ENCODE measurements at places on chromosomes 7 and 10.
A peak's percentile ranks its signal among the peaks of the same experiment; 100 is the strongest.

DNA sequence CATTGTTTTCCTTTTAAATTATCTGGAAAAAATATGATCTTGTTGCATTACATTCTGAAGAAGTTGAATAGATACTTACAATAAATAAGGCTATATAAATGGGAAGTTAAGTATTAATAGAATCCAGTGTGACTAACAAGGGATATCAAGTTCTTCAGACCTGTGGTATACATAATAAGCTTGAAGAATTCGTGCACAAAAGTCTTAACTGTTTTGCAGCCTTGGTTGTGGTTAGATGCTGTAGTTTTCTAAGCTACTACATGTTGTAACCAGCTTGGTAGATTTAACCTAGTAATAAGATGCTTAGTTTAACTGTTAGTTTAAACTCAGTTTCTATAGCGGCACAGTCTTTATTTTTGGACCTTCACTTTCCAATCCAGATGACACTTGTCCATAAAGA lies 106.2 kb upstream of the GLCCI1 start:
- no peak for DNase-seq

- DNase-seq: no peak
Observed at GRCh38 chr10:104913390-104913789, 272.3 kb downstream of the SORCS3 start.

- DNase-seq: no peak
Observed at GRCh38 chr10:103921750-103922195, 3.8 kb upstream of the STN1 start.

DNA sequence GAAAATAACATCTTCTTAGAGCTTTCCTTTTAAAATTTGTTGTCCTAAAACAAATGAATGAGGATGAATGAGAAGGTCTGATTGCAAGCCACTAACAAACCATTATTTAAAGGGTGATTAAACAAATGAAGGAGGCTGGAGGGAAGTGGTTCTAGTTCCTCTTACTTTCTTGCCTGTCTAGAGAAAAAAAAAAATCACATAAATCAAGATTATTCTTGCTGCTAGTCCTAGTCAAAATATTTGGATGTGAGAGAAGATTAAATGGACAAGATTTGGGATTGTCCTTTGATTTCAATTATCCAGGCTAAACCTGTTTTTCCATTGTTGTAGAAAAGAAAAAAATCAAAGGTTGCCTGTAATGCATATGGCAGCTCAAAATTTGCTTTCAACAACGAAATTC lies 3.3 kb downstream of the SKAP2 start:
- no peak for DNase-seq

GRCh38 chr7:87375662-87376435 lies 30.4 kb downstream of the CROT start:
- DNase-seq: no peak

DNA sequence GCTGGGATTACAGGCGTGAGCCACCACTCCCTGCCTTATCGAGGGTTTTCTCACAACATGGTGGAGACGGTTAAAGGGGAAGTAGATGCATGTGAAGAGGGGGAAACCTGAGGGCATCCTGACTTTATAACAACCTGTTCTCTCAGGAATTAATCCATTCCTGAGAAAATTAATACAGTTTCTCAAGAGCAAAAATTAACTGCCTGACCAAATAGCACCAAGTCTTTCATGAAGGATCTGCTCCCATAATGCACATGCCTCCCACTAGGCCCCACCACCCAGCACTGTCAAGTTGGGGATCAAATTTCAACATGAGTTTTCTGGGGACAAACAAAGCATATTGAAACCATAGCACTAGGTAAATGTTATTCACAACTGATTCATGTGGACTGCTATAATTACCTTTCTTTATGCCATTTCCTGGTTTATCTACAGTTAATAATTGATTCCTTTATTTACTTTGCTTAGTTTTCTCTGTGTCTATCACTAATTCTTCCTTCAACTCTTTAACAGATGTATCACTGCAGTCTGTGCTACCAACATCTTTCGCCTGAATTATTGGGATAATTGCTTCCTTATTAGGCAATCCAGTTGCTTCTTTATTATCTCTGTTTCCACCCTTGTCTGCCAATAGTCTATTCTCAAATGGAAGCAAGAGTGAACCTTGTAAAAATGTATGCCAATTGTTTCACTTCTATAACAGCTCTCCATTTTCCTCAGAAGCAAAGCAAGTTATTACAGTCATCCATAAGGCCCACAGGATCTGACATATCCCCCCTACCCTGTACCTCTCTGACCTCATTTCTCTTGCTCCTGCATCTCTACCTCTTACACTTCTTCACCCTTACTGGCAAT lies 12.9 kb upstream of the MICU1 start:
- no peak for DNase-seq

- no peak for DNase-seq
Observed at GRCh38 chr7:36202398-36202797, 49.3 kb downstream of the EEPD1 start.

DNA sequence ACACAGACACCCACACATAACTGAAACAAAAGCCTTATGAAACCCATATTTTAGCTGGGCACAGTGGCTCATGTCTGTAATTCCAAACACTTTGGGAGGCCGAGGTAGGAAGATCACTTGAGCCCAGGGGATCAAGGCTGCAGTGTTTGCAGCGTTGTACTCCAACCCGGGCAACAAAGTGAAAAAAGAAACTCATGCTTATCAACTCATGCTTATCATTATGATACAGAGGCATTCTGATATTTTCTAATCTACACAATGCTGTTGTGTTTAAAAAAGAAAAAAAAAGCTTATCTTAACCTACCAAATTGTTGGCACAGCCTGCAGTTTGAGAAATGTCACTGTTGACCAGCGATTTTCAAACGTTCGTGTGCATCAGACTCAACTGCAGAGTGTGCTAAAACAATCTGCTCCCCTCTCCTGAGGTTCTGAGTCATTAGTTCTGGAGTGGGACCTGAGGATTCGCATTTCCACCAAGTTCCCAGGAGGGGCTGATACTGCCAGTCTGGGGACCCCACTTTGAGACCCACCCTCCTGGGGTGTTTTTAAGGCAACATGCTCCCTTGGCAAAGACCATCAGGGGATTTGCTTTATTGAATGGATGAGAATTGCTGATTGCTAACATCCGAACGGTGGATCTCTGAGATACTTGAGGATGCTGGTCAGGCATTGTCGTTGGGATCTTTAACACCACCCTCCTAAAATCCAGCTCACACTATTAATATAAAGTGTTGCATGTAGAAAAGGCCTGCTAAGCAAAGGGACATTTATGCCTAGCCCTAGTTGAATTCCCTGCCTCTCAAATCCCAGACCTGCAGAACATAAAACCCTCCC lies 16.2 kb downstream of the CHST3 start:
- DNase-seq: peak; percentile 19

GRCh38 chr7:126791306-126791705 lies 461.4 kb downstream of the GRM8 start:
- DNase-seq: no peak

DNA sequence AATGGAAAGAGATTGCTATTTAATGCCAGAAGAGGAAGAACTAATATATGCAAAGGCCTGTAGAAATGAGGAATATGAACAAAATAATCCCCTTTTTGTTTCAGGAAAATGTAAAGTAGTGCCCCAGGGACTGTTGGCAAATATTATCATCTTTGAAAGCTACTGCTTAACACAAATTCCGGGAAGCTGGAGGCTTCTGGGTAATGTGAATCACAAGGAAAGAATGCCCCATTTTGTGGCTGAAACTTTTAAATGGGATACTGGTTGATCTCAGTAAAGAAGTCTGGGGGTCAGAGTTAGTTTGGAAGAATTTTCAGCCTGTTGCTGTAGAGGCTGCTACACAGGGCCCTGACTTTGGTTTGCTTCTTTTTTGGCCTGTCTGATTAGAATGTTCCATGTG lies 141.0 kb downstream of the PTEN start:
- DNase-seq: no peak

DNA sequence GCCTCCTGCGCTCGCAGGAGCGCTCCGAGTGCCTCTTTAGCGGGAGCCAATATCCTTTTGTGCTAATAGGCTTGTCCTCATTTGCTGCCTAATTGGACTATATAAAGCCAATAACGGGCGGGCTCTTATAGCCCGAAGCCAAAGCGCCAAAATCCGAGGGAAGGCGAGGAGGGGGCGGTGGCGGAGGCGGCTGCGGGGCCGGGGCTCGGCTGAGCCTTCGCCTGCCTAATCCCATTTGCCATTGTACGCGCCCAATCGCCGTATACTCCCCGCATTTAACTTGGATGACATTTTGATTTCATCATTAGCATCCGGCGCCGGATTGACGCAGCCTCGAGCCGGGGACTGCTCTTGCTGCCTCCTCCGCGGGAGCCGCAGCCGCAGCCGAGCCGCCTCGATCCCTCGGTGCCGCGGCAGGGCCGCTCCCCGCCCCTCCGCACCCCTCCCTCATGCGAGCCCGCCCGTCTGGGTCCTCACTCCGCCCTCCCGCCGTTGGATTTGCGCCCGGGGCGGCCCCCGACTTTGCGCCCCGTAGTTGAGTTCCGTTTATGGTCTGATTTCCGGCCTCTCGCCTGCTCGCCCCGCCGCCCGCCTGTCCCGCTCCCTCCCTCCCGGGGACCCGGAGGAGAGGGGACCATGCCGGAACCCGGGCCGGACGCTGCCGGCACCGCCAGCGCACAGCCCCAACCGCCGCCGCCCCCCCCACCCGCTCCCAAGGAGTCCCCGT lies at the start of gene HMX3:
Gene HMX3, plus strand, starts transcription at position 556 of the 727 bp plus-strand sequence. Its CDS starts 81 bp downstream, at position 637.
- DNase-seq: no peak

- no peak for DNase-seq
Observed at GRCh38 chr10:1047937-1048336, 982 bp downstream of the IDI1 start.

- no peak for DNase-seq
Observed at GRCh38 chr7:123782071-123782798, 33.4 kb upstream of the WASL start.

GRCh38 chr7:75669579-75669978 lies 69.2 kb downstream of the HIP1 start:
- no peak for DNase-seq

DNA sequence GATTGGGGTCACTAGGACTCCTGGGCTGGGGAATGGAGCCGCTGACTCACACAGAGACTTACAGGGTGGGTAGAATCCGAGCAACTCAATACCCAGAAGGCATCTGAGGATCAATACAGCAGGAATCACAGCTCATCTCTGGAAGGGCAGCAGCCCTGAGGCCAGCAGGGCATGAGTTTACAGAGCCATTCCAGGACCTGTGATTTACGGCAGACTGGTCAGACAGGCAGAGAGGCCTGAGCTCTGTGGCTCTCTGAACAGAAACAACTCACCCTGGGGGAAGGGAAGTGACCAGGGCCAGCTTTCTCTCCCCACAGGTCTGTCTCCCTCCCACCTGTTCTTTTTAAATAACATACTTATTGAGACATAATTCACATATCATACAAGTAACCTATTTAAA lies 88.2 kb upstream of the CXCL12 start:
- DNase-seq: no peak

DNA sequence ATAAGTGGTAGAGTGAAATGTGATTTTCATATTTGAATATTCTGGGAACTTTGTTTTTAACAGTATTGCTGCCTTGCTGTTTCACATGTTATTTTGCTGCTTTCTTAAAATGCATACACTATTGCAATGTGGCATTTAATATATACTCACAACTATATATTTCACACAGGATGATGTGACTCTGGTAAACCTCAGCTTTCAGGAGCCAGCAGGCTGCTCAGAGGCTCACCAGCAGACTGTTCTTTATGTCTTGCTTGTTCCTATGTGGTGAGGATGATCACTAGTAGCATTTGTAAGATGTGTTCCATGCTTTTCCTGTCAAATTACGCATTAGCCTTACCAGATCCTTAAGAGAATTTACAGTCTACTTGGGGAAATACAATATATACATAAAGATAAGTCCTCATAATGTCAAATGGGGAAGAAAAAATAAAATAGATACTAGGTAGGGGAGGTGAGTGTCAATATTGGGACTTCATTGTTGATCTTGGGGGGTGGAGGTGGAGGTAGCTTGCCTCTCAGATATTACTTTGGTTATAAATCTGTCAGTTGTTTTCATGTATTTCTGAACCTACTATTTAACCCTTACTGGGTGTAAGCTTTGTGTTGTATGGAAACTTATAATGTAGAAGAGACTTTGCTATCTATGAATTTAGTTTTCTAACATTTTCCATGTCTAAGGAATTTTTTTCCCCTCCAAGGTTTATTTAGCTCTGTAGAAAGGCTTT lies 8.4 kb downstream of the GNAI1 start:
- no peak for DNase-seq

GRCh38 chr10:96130326-96130995 lies 364 bp downstream of the ZNF518A start:
- DNase-seq: no peak

DNA sequence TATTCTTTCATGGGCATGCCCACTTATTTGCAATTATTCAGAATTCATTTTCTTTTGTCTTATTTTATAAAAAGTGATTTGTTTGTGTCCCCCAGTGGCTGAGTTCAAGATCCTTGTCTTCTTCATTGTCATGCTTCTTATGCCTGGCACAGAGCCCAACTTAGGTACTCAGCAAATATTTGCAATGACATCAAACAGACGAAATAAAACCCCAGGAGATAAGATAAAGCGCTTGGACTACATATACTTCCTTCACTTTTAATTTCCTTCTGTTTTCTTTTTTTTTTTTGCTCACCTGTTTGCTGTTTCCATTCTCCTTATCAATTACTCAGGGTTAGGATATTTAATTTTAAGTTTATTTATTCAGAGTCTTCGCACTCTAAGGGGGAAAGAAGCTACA lies 225.0 kb downstream of the SDHAF3 start:
- DNase-seq: no peak

GRCh38 chr7:6299774-6300173 lies 27.4 kb upstream of the CYTH3 start:
- no peak for DNase-seq

- DNase-seq: no peak
Observed at GRCh38 chr7:26859720-26860119, 4.7 kb downstream of the SKAP2 start.

DNA sequence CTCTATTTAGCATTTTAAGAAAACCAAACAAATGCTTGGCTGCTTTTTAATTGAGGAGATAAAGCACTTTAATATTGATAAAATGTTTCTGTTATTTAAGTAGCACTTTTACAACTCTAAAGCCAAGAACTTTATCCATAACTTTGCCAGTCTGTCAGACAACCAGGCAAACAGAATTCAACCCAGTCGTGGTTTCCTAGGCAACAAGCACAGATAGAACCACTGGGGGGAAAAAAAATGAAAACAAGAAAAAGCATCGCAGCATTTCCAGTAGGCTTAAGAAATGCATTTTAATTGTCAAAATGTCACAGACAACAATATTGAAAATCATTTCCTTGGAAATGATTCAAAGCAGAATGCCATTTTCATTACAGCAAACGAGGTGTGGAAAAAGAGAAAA lies 323.4 kb downstream of the PARD3 start:
- no peak for DNase-seq

DNA sequence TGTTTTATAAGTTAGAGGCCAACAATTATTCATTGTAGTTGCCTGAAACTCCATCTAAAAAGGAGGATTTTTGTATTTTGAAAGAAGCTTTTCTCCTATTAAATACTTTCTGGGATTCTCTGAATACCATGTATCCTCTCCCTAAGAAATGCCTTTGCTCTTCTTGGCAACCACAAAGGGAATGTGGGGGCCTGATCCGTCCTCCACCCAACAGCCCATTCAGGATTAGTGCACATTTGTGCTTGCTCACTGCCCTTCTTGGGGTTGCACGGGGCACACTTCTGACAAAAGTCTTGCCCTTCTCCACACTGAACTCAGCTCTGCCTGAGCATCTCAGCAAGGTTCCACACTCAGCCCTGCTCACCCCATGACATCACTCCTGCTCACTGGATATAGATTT lies 194.2 kb downstream of the SLC25A13 start:
- DNase-seq: no peak
